Femur (tissue), 1 donor: ENCODE measurements at places on chromosomes 12 and 14.

DNA sequence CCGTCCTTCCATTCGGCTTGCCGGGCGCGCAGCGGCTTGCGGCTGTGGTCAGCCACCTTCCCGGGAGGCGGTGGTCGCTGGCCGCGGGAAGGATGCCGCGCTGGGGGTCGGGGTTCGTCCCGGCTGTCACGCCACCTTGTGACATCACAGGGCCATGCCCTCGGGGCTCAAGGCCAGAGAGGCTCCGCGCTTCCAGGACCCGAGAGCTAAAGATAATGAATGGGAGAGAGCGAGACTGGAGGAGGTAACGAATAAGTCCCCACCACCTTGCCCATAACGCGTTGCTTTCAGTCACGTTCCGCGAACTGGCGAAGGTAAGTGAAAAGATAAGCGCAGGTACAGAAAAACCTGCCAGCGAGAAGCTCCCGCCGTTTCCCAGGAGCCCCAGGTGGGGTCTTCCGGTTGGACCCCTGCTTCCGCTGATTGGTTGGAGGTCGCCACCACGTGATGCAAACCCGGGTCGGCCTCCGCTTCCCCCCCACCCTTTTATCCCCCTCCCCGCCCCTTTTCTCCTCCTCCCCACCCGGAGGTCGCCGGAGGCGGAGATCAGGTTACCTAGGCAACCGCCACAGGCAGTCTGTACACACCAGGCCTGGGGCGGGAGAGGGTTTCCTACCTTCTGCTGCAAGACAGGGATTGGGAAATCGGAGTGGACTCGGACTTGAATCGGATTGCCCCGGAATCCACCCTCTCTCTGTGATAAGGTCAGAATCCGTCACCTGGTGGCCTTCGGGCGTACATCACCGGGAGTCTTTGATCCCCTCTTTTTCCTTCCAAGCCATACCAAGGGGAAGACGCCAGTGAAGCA is at the start of gene LRRC9:
LRRC9 (plus strand) TSS at position 575 of the 808 bp plus-strand sequence.
- DNase-seq = peak; percentile 82

- DNase-seq = no peak
Measured at GRCh38 chr12:106022568-106023012, 116.2 kb downstream of the NUAK1 start.

- DNase-seq = no peak
Measured at GRCh38 chr14:99556134-99556791, 47.7 kb downstream of the CCDC85C start.

- no peak for DNase-seq
Measured at GRCh38 chr12:96751626-96752025, 155.4 kb upstream of the NEDD1 start.

GRCh38 chr14:77812028-77812427 is 12.1 kb downstream of the ADCK1 start:
- no peak for DNase-seq

DNA sequence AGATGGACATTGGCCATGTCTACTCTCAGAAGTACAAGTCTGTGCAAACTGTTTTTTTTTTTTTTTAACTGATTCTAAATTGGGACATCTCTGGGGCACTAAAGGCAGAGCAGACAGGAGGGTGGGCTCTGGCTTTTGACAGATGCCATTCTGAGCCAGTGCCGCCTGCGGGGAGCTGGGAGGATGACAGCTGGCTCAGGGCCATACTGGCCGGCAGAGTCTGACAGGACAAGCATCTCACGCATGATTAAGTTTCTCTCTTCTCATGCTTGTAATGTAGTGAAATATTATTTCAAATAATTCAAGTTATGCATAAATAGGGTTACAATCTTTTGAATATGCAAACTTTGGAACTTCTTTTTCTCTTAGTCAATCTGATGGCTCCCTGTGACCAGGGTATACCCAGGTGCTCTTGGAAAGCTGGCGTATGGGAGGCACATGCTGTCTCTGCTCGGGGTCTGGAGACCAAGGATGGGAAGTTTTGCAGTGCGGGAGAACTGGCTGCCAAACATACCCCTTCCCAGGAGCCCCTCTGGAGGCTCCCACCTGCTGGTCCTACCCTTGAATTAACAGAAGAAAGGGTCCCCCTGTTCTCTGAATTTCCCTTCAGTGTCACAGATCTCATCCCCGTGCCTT is 7.6 kb downstream of the CDCA4 start:
- DNase-seq = peak; percentile 60

- DNase-seq = no peak
Measured at GRCh38 chr12:124299628-124300388, 4.9 kb downstream of the RFLNA start.

- DNase-seq = no peak
Measured at GRCh38 chr12:124094188-124094587, 121.2 kb downstream of the ZNF664 start.

GRCh38 chr14:77272261-77272660 is 1.3 kb upstream of the NGB start:
- no peak for DNase-seq
